Activated CD8-positive, alpha-beta memory T cell treated with anti-CD3 and anti-CD28 coated beads, Interleukin-2, amount 50 U/mL, for 4 hours (primary cell): ENCODE measurements at places on chromosomes 2 and 18.

DNA sequence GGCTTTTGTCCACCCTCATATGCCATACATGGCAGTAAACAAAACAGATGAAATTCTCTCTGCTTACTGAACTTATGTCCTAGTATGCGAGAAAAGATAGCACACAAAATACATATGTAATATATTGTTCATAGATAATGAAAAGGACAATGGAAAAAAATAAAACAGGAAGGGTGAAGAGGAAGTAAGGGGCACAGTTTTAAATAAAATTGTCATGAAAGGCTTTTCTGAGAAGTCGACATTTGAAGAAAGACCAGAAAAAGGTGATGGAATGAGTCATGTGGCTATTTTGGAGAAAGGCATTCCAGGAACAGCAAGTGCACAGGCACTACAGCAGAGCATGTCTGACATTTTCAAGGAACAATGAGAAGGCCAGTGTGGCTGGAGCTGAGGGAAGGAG, 56.4 kb downstream of the KCNH7 start:
- no peak for DNase-seq

DNA sequence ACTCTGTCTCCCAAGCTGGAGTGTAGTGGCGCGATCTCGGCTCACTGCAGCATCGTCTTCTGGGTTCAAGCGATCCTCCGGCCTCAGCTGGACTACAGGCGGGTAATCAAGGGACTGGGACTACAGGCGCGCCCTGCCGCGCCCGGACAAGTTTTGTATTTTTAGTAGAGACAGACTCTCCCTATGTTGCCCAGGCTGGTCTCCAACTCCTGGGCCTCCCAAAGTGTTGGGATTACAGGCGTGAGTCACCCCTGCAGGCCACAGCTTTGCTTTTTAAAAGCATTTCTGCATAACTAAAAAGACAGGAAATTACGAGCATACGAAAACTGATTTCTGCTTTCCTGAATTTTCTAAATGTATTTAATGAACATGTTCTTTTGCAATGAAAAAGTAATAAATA, 916 bp upstream of the OSBPL1A start:
- DNase-seq: no peak

GRCh38 chr2:130385709-130386108, 29.9 kb downstream of the PTPN18 start:
- DNase-seq: no peak

GRCh38 chr2:158103411-158104012, 1.8 kb downstream of the UPP2 start:
- DNase-seq: no peak

DNA sequence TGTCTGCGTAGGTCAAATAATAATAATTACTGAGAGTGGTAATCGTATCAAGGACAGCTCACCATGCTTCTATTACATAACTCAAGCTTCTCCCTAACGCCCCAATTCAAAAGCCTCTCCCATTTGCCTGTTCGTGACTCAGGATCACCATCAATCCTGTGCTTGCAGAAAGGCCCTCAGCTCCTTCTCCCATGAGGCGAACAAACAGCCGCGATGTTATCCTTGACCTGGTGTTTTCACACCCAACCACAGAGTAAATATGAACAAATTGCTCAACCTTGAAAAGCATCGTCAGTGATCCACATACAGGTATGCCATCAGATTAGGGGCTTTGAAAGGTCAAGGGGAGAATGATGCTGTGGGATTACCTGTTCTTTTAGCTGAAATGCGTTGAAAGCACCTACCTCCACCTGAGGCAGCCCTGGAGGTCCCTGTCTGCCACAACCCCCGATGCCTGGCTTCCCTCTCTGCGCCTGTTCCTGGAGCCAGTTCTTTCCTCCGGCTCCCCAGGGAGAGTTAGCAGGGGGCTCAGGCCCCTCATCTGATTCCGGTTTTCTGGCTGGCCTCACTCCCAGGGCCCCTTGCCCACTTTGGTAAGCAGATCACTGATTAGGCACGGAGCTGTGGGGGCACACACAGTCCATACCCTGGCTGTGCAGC, 39.1 kb upstream of the ODC1 start:
- DNase-seq: no peak

DNA sequence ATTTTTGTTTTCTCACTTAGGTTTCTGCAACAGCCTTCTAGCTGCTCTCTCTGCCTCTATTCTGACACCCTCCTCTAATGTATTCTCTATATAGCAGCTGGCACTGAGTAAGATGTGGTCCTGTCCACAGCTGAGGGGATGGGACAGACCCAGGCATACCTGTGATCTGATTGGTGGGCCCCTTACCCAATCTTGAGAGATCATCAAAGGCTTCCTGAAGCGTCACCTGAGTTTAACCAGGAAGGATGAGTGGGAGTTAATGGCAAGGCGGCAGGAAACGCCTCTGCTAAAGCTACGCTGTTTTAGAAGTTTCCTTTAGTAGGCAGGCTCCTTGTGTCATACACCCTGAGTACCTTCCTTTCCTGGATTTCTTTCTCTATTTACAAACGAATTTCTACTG, 5.7 kb upstream of the TET3 start:
- peak; percentile 70 for DNase-seq

GRCh38 chr2:190170673-190171072, 108.1 kb upstream of the MSTN start:
- no peak for DNase-seq

DNA sequence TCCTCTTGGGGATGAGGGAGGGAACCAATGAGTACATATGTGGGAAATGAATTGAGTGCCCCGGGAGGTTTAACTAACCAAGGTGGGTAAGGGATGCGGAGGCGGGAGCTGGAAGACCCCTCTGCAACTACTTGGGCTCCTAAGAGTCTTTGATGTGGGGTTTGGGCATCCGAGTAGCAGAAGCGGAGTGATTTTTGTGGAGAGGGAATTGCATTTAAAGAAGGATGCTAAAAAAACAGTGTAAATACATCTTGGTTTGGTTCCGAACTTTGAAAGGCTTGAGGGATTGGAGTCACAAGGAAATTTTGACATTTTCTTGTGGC, 215.7 kb downstream of the MCFD2 start:
- DNase-seq: no peak

DNA sequence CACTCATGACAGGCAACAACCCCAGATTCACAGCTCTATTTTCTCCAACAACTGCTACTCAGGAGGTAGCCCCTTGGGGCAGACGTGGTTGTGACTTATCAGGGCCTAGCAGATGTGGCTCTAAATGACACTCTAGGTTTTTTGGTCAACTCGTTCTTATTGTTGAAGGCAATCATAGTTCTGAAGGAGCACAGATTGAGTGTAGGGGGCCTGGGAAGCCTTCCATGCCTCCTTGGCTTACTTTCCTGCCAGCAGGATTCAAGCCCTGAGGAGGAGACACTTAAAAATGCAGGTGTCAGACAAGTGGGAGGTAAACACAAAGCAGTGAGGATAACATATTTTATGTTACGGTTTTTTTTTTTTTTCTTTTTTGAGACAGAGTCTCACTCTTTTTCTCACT, 23.5 kb upstream of the SUCLG1 start:
- DNase-seq: no peak

- no peak for DNase-seq
Observed at GRCh38 chr2:33131749-33132148, 185.0 kb downstream of the LTBP1 start.
